ENCODE measurements at places on chromosomes 4 and X. TPM values are rescaled to one million over a fixed set of nuclear protein-coding genes. Genes with fewer than 3 reads are reported as not detected.

GRCh38 chr4:94127707-94128328, 79.8 kb upstream of the SMARCAD1 start:
- DNase-seq = no peak

DNA sequence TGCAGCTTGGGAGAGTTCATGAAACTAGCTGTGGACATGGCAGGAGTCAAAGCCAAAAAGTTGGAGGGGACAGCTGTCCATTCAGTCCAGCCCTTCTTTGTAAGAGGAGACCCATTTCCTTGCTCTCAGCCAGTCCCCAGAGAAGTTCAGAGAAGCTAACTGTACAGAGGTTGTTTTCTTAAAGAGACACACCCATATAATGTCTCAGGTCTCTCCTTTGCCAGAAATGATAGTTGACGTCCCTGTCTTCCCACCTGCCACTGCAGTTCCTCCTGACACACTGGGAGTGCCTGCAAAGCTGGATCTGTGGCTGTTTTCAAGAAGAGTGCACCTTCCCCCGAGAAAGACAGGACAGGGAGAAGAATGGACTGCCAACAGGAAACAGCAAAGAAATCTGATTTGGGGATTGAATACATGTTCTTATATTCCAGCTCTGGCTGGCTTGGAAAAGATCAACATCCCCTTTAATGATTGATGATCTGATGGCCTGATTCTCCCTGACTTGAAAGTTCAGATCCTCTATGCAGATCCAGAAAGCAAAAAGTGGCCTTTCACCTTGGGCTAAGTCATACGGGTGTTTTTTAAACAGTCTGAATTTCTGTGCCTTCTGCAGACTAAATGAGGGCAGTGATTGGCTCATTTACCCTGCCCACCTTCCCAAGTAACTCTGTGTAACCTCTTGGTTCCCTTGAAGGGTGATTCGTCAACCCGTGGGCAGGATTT, 87.2 kb downstream of the MAOA start:
- no peak for DNase-seq

- DNase-seq = no peak
These were observed 43.2 kb upstream of the TMSB15B start for GRCh38 chrX:103919270-103919637.

DNA sequence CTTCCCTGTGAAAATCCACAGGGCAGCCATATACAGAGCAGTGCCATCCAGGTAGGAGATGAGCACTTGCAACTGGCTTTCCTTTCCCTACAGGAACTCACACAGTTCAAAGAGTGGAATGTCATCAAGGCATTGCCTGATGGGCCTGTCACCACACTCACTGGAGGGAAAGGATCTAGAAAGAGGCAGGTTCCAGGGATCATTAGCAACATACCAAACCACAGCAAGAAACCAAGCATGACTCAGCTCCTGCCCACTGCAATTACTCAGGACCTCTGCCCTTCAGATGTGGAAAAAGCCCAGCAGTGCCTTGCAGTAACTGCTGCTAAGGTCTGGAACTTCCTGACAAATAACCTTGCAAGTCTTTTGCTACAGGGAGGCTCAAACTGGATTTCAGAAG, 101.2 kb downstream of the ZNF674 start:
- no peak for DNase-seq

- no peak for DNase-seq
These were observed 628.2 kb upstream of the GRIA3 start for GRCh38 chrX:122555925-122556324.

DNA sequence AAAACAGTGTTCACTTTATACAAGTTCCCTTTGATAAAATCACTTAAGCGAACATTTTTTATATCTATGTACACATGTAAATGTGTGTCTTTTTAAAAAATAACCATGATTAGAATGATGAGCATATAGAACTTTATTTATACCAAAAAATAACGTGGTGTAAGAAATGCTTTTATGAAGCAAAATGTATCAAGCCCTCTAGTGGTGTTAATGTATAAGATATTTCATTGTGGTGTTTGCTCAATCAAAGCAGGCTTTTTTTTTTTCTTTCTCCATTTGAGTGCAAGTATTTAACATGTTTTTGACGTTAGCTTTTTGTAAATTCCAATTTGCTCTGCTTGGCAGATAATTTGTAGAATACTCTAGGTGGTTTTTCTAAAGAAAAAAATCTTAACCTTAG, 2092.4 kb upstream of the TENM3 start:
- DNase-seq = no peak

DNA sequence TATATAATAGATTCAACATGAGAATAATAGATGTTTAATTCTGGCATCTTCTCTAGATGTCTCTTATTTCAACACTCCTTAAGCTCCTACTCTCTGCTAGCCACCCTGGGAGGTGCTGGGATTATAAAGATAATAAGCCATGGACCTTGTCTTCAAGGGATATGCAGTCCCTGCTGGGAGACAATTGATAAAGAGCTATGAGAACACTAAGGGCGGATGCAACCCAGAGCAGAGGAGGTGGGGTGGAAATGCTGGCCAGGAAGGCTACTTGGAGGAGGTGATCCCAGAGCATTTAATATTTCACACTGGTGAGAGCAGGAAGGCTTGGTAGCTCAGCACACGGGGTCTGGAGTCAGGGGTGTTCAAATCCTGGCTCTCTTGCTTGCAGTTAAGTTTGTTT, 18.3 kb upstream of the PGRMC2 start:
- no peak for DNase-seq

DNA sequence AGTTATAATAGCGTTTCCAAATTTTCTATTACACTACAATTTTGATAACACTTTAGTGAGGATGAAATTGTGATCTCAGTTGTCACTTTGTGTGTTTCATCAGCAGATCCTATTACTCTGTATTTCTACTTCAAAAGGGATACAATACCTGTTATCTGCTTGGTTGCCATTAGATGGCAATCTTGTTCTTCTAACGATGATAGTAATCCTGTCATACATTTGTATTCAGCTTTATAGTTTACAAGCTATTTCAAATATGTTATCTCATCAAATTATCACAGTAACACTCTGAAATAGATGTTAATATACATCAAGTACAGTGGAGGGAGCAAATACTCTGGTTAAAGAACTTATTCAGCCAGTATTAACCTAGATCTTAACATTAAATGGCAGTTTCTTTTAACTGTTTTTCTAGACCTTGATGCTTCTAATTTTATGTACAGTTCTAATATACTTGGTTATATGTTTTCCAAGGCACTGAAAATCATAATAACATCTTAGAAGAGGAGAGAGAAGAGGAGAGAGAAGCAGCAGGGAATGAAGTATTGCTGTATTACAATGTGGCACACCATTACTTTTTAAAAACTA, 292.0 kb downstream of the CCSER1 start:
- peak; percentile 14 for DNase-seq

- DNase-seq = no peak
These were observed 73.7 kb upstream of the DUSP21 start for GRCh38 chrX:44770121-44770520.

Gene MAGEA2B
- not detected for polyA plus RNA-seq

Gene CFAP99
- polyA plus RNA-seq = 0.15 TPM

Gene IL2RG
- polyA plus RNA-seq = 1.5 TPM

Gene SMIM31
- 0.04 TPM for polyA plus RNA-seq

Data from forelimb muscle (tissue), 1 donor.